AG10803 (cell line): ENCODE measurements at places on chromosomes 2 and 18.

DNA sequence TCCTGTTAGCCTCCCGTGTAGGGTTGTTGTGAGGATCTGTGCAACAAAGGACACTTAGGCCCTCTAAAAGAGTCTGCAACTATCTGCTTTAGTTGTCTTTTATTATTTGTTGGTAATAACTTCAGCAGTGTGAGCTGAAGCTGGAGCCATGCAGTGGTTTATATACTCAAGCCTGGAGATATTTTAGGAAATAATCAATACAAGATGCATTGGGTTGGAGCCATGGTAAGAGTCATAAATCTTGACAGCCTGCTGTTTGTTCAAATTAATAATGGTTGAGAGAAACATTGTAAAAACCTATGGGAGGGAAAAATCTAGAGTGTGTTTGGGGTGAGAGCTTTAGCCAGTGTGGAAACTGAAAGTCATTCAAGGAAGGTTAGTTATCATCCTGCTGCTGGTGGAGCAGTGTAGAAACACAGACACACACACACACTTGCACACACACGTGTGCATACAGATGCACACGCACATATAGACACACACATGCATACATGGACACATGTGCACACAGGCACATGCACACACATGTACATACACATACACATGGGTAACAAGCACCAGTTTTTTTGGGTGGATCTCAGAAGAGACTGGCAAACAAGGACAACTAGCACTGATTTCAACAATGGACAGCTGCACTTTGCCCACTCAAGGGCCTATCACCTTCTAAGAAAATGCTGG, 51.0 kb downstream of the ACOXL start:
- no peak for DNase-seq

- peak; percentile 48 for DNase-seq
These were observed 70.1 kb downstream of the NABP1 start for GRCh38 chr2:191748059-191748461.

DNA sequence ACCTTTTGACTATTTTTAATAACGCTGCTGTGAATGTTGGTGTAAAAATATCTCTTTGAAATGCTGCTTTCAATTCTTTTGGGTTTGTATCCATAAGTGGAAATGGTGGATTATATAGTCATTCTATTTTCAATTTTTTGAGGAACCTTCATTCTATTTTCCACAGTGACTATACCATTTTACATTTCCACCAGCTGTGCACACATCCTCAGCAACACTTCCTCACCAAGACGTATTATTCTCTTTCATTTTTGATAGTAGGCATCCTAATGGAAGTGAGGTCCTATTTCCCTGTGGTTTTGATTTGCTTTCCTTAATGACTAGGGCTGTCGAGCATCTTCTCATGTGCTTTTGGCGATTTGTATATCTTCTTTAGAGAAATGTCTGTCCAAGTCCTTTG, 14.8 kb downstream of the CASP10 start:
- no peak for DNase-seq

DNA sequence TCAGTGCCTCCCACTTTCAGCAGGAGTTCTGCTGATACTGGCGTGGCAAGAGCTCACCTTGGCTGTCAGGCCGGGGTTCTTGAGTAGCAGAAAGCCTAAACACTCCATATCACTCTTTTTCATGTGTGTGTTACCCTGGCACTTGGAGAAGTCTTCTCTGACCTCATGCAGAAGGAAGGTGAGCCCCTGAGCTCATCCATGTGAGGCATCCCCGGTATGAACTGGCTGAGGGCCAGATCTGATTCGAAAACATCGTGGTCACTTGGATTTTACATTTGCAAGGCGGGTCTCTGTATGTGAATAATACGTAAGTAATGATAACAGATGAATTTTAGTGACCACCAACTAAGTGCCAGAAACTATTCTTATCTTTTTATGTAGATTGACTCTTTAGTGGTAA, 93.6 kb downstream of the RAPGEF4 start:
- peak; percentile 68 for DNase-seq

- peak; percentile 78 for DNase-seq
These were observed 26.3 kb downstream of the DHRS9 start for GRCh38 chr2:169095621-169096105.

- DNase-seq, result no peak
These were observed 447.0 kb upstream of the ID2 start for GRCh38 chr2:8234757-8235374.

- peak; percentile 10 for DNase-seq
These were observed 190.1 kb downstream of the HAUS1 start for GRCh38 chr18:46294318-46294717.

GRCh38 chr2:37262522-37262921, 31.1 kb downstream of the NDUFAF7 start:
- DNase-seq, result no peak

DNA sequence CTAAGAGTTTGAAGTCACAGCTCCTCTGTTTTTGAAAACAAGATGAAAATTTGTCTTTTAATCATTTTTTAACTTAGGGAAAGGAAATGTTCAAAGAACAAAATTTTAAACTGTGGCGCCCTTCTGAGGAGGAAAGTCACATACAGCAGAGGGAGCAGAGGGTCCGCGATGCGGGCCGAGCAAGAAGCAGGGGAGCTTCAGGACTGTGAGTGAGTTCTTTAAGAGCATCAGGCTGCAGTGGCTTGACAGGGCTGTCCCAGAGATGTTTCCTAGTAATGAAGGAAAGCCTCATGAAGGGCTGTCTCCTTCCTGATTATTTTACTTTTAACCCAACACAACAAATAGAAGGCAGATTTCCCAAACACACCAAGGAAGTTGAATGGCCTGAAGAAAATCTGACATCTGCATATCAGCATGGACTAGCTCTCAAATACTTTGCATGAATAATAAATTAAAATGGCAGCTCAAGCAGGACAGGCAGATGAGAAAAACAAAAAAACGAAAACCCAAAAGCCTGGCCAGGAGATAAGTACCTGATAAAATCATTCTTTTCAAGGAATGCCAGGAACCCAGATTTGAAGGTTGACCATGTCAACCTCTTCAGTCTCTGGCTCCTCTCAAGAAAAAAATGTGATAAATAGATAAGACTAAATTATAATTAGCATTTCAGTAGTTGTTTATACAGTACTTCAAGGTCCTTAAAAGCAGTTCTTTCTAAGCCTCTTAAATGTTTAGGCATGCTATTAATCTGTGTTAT, 60.8 kb downstream of the SLC40A1 start:
- DNase-seq, result no peak

- DNase-seq, result no peak
These were observed 42.6 kb downstream of the ALPK2 start for GRCh38 chr18:58586269-58586668.
